Fibroblast of villous mesenchyme (primary cell): ENCODE measurements at places on chromosomes 5 and 9. TPM values are rescaled to one million over a fixed set of nuclear protein-coding genes. Genes with fewer than 3 reads are reported as not detected.

Gene CRHBP
- not detected in 2 replicates for total RNA-seq

Gene PCDHB4
- under 0.01 TPM in 2 replicates for total RNA-seq

Gene EIF4E1B
- total RNA-seq: not detected in 2 replicates

Gene CCIN
- 0.43 and 2.3 TPM in 2 replicates for total RNA-seq

Gene IER5L
- 60.5 and 75.7 TPM in 2 replicates for total RNA-seq

Gene PKD2L2
- total RNA-seq: not detected in 2 replicates

DNA sequence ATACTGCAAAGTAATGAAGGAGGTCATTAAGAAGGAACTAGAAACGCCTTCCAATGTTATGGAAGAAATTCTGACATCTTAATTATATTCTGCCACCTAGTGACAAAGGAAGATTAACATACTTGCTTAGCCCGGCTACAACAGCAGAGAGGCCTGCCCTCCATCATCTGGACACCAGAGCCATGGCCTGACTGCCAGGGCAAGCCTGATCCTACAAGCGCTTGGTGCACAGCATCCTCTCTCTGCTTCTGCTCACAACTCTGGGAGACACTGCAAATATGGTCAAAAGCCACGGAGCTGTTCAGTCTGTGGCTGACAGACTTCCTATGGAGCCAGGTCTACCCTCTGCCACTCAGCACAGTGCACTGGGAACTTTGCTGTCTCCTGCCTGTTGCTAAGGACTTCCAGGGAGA lies 87.3 kb upstream of the SLC44A1 start:
- peak; percentile 90 for DNase-seq

DNA sequence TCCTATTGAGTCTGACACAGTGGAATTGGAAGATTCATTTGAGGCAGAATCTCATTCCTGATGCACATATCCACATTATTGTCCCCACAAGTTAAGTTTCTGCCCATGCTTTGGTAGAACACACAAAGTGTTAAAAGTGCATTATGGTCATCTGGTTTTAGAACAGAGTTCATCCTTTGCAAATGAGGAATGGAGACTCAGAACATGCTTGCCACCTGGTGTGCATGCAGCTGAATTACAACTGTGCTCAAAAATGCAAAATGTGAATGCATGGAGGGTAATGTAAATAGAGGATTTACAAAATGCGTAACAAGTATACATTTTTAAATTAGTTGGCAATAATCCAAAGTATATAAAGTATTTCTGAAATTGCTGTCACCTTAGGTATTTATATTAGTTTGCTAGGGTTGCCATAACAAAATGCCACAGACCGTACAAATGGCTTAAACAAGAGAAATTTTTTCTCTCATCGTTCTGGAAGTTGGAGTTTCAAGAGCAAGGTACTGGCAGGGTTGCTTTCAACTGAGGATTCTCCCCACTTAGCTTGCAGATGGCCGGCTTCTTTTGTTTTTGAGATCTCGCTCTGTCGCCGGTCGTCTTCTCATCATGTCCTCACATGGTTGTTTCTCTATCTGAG lies 671.1 kb downstream of the TAF11L14 start:
- peak; percentile 48 for DNase-seq

DNA sequence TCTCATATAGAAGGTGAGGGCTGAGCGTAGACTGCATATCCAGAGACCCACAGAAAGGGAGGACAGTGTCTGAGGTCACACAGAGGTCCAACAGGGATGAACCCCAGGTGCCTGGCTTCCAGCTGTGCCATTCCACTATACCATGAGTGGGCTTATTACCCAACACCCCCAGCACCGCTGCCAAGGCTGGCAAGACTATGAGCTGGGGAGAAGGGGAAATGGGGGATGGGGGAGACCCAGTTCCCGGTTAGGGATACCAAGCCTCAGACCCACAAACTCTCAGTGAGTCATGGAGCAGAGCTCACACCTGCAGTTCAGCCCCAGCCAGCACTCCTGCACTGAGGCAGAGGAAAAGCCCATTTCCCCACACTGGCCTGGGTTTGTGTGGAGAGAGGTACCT lies 106.4 kb downstream of the PSD2 start:
- DNase-seq: no peak

DNA sequence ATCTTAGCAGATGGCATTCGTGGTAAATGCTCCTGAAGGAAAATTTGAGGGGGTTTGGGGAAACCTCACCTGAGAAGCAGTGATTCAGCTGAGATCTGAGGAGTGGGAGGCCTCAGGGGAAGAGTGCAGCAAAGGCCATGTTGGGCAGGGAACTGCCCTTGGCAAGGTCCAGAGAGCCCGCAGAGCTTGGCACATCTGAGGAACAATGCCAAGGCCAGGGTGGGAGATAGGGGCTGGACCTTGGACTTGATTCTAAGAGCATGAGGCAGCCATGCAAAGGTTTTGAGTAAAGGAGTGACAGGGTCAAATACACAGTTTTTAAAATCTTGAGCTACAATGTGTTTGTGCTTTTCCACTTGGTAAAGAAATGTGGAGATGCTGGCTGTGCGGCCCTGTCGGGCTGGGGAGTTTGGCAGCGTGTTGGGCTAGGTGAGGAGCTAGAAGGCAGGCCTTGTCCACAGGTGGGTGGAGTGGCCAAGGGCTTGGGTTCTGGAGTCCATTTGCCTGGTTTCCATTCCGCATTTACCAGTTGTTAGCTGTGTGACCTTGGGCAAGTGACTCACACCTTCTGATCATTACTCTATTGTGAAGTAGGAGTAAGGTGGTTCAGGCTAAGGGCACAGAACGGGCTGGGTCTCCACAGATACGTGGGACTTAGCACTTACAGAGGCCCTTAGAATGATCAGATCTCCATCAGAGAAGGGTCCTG lies 6.1 kb downstream of the TBC1D13 start:
- DNase-seq: no peak

- peak; percentile 74 for DNase-seq
Observed at GRCh38 chr9:130682421-130683121, 11.0 kb upstream of the EXOSC2 start.

- peak; percentile 37 for DNase-seq
Observed at GRCh38 chr9:16458696-16459420, 411.6 kb downstream of the BNC2 start.

GRCh38 chr5:109141222-109142200 lies 268.3 kb downstream of the PJA2 start:
- DNase-seq: no peak

DNA sequence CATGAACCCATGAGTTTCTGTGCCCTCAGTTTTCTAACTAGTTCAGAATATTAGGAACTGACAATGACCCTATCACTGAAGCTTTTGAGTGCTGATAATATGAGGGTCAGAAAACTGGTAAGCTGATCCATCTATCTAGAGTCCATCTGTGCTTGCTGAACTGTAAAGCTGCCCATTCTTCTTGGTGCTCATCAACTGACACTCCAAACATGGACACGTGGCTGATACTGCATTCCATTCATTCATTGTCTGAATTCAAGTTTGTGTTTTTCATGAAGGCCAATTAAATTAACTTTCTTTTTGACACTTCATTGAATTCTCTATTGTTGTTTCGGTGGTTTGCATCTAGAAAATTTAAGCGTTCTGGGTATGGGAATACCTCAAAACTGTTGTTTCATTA lies 17.6 kb downstream of the NREP start:
- DNase-seq: no peak

DNA sequence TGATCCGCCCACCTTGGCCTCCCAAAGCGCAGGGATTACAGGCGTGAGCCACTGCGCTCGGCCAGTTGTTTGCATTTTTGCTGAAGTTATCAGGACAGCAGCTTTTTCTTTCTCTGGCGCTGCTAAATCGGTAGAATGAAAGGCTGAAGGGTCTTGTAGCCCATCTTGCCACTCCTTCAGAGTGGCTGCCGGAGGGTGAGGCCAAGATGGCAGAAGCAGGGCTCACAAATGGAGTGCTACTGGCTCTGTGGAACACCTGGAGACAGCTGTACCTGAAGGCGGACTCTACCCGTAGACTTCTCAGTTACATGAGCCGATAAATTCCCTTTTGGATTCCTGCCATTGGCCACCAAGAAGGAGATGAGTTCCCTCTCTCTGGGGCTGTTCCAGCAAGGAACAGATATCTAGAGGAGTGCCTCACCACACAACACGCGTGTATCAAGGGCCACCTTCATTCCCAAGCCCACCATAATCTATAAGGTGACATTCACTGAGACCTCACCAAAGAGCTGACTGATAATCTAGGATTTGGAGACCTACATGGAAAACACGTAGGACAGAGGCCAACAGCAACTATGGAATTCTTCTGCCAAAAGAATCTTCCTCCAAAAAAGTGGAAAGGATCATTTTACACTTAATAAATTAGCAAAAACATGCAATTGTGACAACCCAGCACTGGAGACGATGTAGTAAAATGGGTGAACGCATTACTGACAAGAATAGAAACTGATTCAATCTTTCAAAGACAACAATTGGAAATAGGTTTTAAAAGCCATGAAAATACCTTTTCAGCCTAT lies 21.8 kb downstream of the STK10 start:
- DNase-seq: no peak

- DNase-seq: no peak
Observed at GRCh38 chr5:3353561-3353960, 242.1 kb upstream of the IRX1 start.

DNA sequence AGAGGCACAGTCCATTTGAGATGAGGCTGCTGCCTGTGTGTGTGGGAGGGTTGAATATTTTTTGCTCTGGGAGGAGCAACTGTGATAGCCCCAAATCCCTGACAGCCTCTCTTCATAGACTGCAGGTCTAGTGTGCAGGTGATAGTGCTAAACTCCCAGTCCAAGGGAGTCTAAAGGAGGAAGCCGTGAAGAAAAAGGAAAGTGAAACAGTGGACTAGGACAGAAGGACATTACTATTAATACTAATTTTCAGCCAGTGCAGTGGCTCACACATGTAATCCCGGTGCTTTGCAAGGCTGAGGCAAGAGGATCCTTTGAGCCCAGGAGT lies 295.0 kb downstream of the PDE4D start:
- DNase-seq: peak; percentile 24

DNA sequence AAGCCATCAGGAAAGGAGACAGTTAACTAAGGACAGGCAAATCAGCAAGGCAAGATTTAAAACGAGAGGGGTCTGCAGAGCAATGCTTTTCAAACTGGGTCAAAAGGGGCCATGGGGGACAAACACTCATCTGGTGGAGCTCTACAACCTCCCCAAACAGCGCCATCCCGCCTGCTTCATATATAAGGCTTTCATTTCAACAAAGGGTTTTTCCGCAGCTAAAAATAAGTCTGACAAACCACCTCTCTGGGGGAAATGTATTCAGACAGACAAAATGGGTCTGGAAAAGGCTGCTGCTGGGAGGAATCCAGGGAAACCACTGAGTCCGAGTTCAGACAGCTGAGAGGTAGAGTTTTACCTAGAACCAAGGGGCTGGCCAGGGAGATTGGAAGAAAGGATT lies 8.3 kb upstream of the SEPTIN8 start:
- no peak for DNase-seq

- DNase-seq: no peak
Observed at GRCh38 chr5:9957214-9957613, 292.5 kb downstream of the ATPSCKMT start.

DNA sequence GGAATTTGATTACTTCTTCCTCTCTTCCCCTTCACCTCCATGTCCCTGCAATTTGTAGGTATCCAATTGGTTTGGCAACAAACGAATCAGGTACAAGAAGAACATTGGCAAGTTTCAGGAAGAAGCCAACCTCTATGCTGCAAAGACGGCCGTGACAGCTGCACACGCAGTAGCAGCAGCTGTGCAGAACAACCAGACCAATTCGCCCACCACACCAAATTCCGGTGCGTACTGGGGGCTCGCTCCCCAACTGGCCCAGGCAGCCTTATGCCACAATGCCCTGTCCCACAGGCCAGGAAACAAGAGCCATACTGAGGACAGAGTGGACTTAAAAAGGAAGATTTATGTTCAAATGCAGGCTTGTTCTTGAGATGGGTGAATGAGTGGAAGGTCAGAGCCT lies 213.5 kb downstream of the PBX3 start:
- DNase-seq: no peak
